ENCODE measurements at places on chromosomes 1 and 21.

DNA sequence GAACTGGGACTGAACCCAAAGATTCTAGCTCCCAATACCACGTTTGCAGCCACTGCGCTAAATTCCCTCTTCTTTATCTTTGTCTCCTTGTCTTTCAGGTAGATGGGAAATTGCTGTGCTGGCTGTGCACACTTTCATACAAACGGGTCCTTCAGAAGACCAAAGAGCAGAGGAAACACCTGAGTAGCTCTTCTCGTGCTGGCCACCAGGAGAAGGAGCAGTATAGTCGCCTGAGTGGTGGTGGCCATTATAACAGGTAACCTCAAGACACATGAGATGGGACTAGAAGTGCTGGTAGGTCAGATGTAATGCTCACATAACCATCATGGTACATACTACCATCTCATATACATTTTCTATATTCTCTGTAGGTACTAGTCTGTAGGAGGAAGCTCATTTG is 18.8 kb downstream of the FAM76A start:
- DNase-seq: no peak

DNA sequence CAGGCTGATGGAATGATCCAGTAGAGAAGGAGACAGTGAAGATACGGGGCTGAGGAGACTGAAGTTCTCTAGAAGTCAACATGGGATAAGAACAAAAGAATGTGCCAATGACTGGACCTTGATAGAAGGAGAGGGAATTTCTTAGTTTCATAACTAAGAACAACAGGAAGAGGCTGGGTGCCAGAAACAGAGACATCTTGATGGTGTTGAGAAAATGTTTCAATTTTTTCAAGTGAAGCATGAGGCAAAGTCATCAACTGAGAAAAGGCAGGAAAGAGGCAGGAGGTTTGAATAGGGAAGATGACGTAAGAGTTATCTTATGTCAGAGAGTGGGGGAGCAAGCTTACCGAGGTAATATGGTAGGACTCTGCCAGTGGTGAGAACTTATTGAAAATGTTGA is 80.1 kb downstream of the SPAG17 start:
- no peak for DNase-seq

DNA sequence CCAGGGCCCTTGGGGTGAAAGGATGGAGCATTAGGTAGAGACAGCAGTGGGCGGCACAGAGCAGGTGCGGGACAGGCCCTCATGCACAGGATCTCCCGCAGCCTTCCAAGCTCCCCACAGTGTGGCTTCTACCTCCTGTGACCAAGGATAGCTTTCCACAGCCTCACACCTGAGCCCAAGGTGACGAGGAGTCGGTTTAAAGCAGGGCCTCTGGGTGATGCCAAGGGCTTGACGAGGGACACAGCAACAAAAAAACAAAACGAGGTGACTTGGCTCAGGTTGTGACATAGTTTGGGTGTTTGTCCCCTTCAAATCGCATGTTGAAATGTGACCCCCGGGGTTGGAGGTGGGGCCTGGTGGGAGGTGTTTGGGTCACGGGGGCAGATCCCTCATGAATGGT is 15.3 kb downstream of the RSPH1 start:
- no peak for DNase-seq

DNA sequence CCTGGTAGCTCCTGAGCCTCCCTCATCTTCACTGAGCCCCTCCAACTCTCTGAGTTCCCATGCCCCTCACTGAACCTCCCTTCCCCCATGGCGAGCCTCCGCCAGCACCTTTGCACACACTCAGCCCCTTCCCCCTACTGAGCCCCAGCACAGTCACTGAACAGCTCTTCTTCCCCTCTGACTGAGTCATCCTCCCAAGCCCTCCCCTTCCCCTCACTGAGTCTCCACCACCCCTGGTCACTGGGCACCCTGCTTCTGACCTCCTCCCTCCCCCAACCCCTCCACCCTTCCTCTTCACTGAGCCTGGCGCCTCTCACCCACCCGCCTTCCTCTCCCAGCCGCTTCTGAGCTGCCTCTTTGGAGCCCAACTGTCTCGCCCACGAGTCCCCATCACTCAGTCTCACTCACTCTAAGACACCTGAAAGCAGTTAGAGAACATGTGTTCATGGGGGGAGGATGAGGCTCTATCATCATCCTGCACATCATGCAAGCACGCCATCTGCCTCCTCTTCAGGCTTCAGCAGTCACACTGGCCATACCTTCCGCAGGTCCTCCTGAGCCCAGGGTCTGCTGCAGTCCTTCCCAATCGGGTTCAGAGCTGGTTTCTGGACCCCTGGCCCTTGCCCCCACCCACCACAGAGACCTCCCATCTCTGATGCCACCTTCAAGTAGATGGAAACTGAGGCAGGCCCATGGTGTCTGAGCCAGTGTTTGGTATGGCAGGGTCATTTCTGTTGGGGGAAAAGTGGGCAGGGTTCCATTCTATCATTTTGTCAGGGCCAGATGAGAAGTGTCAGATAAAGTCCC is 2.0 kb upstream of the TRNP1 start:
- no peak for DNase-seq

DNA sequence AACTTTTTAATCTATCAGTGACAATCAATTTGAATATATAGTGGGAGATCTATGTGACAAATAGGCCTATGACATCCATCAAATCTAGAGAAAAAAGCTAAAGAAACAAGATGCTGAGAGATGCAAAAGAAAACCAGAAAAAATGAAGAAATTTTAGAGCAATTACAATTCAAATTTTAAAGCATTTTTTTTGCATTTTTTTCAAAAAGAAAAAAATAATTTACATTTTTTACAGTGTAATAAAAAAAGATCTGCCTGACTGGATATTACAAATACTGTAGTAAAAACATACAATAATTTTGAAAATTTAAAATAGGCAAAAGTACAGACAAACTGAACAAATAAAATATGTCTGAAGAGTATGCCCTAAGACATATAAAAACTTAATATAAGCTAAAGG is 14.4 kb downstream of the CD34 start:
- no peak for DNase-seq

GRCh38 chr21:25487046-25487594 is 120.2 kb downstream of the MRPL39 start:
- DNase-seq: peak; percentile 82

- DNase-seq: no peak
These were observed 105.1 kb downstream of the ROR1 start for GRCh38 chr1:63878932-63879331.

- DNase-seq: no peak
These were observed 96.6 kb downstream of the PTPN14 start for GRCh38 chr1:214454569-214455396.

DNA sequence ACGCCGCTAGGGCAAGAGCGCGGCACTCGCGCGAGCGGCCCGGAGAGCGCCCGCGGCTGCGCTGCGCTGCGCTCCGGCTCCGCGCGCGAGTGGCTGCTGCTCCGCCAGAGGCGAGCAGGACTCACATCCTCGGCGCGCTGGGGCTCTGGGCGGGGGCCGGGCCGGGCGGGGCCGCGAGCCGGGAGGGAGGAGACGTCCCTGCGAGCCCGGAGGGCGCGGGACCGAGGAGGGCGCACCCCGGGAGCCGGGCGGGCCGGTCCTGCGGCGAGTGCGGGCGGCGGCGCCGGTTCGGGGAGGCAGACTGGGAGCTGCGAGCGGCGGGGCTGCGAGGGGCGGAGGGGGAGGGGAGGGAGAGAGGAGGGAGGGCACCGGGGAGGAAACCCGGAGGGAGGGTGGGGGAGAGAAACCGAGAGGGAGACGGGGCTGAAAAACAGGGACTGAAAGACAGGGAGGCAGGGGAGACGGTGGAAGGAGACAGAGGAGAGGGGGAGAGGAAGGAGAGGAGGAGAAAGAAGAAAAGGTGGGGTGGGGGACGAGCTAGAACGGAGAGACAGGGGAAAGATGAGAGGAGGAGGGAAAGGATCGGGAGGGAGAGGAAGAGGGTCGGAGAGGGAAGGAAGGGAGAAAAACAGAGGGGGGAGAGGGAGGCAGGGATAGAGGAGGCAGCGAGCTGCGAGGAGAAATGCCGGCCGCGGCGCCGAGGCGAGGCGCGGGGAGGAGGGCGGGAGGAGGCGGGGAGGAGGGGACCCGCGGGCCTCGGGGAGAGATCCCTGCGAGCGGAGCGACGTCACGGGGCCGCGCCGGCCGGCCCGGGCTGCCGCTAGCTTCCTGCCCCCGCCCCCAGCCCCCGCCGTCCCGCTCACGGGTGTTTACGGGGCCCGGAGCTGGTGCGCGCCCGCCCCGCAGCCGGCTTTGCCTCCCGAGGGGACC is at the start of gene CAMK2N1:
Gene CAMK2N1, minus strand, starts transcription at position 684 of the 930 bp plus-strand sequence. CDS start 831 bp downstream, outside the sequence.
- no peak for DNase-seq

DNA sequence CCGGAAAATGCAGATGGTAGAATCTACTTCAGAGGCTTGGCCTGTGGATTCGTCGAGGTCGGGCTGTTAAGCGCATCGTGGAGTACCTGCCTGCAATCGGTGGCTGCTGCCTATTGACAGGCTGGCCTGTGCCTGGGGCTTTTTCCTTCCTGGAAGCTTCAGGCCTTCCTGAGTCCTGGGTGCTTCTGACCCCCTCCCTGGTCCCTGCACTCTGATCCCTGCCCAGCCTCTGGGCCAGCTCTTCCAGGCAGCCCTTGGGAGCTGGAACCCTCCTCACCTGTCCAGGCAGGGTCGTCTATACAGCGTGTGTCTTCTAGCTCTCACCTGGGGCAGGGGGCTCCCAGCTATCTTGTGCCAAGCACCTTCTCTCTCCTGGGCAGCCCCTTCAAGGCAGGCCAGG is 40.0 kb upstream of the TNFRSF1B start:
- DNase-seq: no peak

DNA sequence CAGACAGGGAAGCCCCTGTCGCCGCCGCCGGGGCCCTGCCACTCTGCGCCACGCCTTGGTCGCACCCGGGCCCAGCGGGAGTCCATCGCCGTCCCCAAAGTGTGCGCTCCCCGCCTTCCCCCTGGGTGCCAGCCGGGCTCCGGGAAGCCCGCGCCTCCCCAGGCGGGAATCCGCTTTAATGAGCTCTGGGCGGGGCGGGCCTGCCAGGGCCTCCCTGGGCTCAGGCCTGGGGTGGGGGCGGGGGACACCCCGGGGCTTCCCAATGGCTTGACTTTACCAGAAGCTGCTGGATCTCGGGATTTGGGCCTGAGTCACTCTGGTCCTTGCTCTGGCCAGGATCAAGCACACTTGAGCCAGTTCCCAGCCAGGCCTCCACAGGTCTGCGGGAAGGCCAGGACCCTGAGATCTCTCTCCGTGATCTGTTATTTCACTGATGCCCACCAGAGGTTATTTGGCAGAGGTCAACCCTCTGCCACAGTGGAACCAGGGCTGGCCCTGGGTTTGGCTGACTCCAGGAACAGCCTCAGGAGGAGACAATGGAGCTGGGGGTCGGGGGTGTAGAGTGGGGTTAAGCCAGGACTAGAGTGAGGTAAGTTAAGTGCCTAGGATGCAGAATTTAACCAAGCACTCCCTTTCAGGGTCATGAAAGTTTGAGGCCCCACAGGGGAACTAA is 178.4 kb upstream of the EDN2 start:
- DNase-seq: no peak

DNA sequence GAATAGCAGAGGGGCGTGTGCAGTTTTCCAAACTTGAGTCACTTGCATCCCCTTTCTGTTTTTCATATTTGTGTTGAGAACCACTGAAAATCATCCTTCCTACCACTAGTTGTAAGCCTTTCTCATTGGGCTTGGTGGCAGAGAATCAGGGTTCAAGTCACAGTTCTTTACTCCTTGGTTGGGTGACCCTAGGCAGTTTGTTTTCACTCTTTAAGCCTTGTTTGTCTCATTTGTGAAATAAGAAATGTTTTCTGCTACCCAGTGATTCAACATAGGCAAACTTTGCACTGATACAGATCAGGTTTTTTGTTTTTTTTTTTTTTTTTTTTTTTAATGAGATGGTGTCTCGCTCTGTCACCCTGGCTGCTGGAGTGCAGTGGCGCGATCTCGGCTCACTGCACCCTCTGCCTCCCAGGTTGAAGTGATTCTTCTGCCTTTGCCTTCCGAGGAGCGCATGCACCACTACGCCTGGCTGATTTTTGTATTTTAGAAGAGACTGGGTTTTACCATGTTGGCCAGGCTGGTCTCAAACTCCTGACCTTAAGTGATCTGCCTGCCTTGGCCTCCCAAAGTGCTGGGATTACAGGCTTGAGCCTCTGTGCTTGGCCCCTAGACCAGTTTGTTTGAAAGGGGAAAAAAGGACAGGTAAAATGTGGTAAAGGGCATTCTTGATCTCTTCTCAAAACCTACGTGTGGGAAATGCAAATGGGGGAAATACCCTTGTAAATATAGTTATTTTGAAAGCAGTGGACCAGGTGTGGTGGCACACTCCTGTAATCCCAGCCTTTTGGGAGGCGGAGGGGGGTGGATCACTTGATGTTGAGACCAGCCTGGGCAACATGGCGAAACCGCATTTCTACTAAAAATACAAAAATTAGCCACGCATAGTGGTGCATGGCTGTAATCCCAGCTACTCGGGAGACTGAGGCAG is 3.2 kb downstream of the CLIC4 start:
- no peak for DNase-seq

- no peak for DNase-seq
These were observed 599.7 kb downstream of the KIF26B start for GRCh38 chr1:245754463-245754961.
